Activated CD8-positive, alpha-beta memory T cell treated with anti-CD3 and anti-CD28 coated beads for 1 hour (primary cell): ENCODE measurements at places on chromosomes 3 and 15.

- DNase-seq = no peak
Measured at GRCh38 chr3:149806171-149806778, 6.7 kb upstream of the RNF13 start.

DNA sequence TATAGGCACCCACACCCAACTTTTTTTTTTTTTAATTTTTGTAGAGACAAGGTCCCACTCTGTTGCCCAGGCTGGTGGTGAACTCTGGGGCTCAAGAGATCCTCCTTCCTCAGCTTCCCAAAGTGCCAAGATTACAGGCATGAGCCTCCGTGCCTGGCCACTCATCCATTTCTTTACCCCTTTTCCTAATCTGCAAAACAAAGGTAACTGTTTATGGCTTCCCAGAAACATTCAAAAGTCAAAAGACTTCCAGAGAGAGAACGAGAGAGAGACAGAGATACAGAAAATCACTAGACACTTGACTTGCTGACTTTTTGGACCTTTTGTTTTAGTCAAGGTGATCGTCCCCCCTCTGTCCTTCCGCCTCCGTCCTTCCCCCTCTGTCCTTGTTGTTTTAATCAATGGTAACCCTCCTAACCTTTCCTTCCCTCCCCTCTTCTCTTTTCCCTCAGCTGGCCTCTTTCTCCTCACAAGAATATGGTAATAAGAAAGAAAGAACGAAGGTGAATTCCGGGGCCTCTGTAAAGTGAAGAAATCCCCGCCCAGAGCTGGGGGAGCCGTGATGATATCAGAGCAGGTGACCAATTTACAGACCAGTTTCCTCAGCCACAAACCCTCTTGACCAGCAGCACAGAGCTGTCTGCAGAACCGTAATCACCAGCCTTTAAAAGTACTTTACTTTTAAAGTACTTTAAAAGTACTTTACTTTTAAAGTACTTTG lies 21.9 kb downstream of the KLHL6 start:
- DNase-seq = no peak

DNA sequence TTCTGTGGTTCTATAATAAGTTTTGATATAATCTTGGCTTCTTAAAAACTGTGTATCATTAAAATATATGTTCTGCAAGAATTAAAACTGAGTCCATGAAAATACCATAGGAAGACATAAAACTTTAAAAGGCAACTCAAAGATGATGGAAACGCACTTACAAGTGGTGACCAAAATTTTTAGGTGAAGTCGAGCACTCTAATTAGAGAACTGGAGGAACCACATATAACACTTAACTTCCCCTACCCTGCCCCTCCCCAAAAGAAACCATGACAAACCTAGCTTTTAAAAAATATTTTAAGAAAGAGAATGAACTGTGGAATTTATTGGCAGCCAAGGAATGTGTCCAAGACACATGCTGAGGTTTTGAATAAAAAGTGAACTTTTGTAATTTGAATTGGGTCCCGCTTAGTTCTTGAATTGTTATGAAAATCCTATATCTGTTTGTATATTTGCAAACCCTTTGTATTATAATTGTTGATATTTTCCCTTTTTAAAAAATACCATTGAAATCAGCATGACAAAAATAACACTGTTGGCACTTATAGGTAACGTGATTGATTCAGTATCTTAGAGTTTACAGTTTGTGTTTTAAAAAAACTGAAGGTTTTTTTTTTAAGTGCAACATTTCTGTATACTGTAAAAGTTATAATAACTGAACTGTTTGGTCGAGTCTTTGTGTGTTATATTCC lies 7.7 kb downstream of the NR2F2 start:
- no peak for DNase-seq

GRCh38 chr3:193947596-193947995 lies 188.4 kb upstream of the HES1 start:
- no peak for DNase-seq

- no peak for DNase-seq
Measured at GRCh38 chr3:134406331-134407238, 32.3 kb upstream of the AMOTL2 start.

- no peak for DNase-seq
Measured at GRCh38 chr3:106367496-106367895, 498.7 kb upstream of the CBLB start.
